DND-41 (cell line): ENCODE measurements at places on chromosomes 5 and 9.
A peak's percentile ranks its signal among the peaks of the same experiment; 100 is the strongest.

- H3K36me3 ChIP-seq: no peaks in the 10 kb centered on the region
- peaks cover 7% of the 10 kb centered on the region for H3K4me1 ChIP-seq
- H3K27me3 ChIP-seq: no peaks in the 10 kb centered on the region
Measured at GRCh38 chr9:37923118-37923795, 19.3 kb upstream of the SLC25A51 start.

DNA sequence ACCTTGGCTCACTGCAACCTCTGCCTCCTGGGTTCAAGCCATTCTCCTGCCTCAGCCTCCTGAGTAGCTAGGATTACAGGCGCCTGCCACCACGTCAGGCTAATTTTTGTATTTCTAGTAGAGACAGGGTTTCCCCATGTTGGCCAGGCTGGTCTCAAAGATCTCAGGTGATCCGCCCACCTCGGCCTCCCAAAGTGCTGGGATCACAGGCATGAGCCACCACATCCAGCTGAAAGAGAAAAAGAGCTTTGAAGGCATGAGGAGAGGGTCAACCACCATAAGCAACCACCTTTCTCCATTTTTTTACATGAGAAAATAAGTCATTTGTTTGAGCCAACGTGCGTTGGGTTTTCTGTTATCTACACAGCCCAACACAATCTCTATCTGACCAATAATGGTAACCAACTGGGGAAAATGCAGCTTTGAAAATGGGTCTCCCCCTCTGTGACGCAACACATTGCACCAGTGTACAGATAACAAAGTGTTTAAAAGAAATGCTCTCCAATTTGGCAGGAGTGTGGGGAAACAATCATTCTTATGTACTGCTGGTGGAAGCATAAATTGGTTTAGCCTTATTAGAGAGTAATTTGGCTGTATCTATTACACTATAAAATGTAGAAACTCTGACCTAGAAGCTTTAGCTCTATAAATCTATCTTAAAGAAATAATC is 45.8 kb upstream of the ZBTB43 start:
- no peaks in the 10 kb centered on the region for H3K27me3 ChIP-seq
- H3K4me3 ChIP-seq: no peak overlapping the region
- no peaks in the 10 kb centered on the region for H3K4me1 ChIP-seq

DNA sequence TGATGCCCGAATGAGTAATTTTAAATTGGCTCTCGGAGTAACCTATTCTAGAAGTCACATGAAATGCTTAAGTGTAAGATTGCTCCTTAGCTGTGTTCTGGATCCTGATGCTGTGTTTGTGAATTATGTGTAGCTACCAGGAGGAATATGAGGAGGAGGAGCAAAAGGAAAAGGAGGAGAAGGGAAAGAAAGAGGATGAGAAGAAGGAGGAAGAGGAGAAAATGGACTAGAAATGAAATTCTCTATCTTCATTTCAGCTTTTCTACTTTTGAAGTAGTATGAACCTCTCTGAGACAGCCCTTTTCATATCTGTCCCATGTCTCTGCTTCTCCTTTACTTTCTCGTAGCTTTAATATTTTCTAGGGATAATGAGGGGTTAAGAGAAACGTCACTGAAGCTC is 119.4 kb upstream of the ACTBL2 start:
- no peak for DNase-seq
- peaks cover 3% of the 10 kb centered on the region for H3K27me3 ChIP-seq
- no peaks in the 10 kb centered on the region for H3K36me3 ChIP-seq
- no peak overlapping the region for H3K27ac ChIP-seq

DNA sequence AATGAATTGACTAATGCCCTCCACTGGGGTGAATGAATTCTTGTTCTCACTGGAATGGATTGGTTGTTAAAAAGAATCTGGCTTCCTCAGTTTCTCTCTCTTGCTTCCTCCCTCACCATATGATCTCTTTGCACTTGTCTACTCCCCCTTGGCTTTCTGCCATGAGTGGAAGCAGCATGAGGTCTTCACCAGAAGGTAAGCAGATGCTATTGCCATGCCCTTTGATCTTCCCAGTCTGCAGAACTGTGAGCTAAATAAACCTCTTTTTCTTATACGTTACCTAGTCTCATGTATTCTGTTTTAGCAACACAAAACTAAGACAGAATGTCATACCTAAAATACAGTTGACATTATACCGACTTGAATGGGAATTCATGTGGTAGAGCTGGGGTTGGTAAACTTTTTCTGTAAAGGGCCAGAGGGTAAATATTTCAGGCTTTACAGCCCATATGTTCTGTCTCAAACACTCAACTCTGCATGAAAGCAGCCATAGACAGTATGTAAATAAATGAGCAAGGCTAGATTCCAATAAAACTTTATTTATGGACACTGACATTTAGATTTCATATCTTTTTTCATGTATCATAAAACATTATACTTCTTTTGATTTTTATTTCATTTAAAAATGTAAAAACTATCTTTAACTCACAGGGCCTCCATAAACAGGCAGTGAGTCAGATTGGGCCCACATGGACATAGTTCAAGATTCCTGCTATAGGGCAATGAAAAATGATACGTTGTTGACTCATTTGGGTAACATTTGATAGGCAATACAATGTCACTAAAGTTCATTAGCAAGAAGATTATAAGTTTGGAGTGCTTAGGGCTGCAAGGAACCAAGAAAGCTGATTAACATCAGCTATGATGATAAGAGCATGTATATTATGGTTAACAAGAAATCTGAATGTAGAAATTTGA is 79.4 kb upstream of the TLE4 start:
- H3K36me3 ChIP-seq: no peaks in the 10 kb centered on the region
- no peaks in the 10 kb centered on the region for H3K27me3 ChIP-seq
- H3K4me3 ChIP-seq: no peak overlapping the region

- peak; percentile 79 for DNase-seq
- H3K27ac ChIP-seq: peak overlapping the region; percentile 76
- peaks cover 15% of the 10 kb centered on the region for H3K36me3 ChIP-seq
- H3K4me1 ChIP-seq: peaks cover 34% of the 10 kb centered on the region
Measured at GRCh38 chr9:35756275-35757225, 2.5 kb upstream of the MSMP start.

- H3K4me3 ChIP-seq: no peak overlapping the region
- no peaks in the 10 kb centered on the region for H3K36me3 ChIP-seq
Measured at GRCh38 chr5:127805448-127805847, 102.3 kb downstream of the CCDC192 start.

DNA sequence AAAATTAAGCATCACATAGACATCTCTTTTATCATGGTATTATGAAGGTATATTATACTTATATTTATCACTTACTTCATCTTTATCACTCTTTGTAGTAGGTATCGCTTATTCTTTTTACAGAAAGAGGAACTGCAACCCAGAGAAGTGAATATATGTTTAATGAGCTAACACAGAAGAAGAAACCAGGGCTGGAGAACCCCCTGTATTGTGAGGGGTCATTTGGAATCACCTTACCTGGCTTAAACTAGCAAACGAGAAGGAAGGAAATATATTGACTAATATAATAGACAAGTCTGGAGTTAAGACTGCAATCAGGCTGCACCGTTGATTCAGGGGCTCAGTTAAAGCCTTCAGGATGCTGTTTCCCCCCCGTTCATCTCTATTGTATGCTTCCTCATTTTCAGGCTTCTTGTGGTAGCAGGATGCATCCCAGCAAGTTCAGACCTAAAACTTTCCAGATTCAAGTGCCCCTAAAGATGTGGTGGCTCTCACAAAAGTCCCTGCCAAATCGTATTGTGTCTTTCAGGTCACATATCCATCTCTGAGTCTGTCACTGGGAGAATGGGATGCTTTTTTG is 146.4 kb downstream of the GCNT1 start:
- DNase-seq: no peak
- H3K4me3 ChIP-seq: no peak overlapping the region
- H3K36me3 ChIP-seq: no peaks in the 10 kb centered on the region
- H3K4me1 ChIP-seq: no peaks in the 10 kb centered on the region
- no peaks in the 10 kb centered on the region for H3K27me3 ChIP-seq

DNA sequence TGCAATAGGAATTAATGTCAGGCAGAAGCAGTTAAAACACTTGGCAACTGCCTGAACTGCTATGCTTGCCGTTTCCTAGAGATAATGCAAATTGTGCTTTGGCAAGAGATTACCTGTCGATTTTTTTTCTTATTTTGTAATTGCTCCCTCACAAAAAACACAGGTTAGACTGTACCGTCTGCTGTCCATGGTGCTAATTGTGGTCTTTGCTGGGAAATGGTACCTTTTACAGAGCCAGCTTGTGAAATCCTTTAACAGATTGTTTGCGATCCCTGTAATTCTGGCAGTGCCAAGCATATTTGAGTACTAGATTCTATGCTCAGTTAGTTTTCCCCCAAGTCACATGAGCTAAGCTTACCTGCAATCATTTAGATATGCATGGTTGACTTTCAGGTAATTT is 2125.8 kb upstream of the WWC1 start:
- no peak overlapping the region for H3K4me3 ChIP-seq
- no peaks in the 10 kb centered on the region for H3K27me3 ChIP-seq
- H3K36me3 ChIP-seq: no peaks in the 10 kb centered on the region

DNA sequence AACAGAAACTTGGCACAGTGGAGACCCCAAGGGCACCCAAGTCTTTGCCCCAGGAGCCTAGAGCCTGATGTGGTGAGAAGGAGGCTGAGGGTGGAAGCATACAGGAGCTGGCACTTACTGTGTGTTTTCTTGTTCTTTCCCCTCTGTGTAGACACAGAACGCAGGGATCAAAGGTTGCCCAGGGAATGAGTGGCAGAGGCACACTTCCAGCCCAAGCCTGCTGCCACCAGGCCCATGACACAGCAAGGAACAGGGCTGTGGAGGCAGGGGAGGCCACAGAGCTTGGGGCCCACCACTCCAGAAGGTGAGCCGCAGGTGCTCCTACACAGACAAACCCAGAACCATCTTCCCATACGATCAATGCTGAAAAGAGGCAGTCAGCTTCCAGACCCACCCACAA is 73.9 kb upstream of the S1PR3 start:
- no peak overlapping the region for H3K4me3 ChIP-seq
- H3K36me3 ChIP-seq: no peaks in the 10 kb centered on the region
- peaks cover 24% of the 10 kb centered on the region for H3K4me1 ChIP-seq
- no peak overlapping the region for H3K27ac ChIP-seq
- no peak for DNase-seq
- H3K27me3 ChIP-seq: no peaks in the 10 kb centered on the region
